MG63 (cell line): ENCODE measurements at places on chromosomes 16 and 17. TPM values are rescaled to one million over a fixed set of nuclear protein-coding genes. Genes with fewer than 3 reads are reported as not detected.

DNA sequence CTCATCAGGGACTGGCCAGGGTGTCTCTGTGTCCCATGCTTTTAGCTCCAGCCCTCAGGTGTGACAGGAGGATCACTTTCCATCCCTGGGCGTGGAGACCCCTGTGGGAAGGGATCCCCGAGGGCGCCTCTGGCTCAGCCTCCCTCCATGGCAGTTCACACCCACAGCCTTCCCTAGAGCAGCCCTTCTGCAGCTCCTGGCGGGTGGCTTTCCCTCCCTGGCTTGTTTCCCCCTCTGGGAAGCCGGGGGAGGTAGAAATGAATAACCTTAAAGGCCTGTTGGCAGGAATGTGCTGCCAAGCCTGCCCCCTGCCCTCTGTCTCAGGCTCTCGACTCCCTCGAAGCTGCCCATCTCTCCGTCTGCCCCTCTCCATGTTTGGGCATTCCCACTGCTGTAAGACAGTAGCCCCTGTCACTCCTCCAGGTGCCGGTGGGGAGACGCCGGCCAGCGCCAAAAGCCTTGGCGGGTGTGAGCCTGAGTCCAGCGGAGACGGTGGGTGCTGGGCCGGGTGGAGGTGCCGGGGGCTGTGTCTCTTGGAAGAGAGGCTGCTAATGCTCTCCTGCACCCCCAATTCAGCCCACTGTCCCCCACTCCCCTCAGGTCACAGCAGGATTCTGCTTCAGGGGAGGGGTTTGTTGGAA, 2.1 kb upstream of the ATP2A1 start:
- no peak for DNase-seq

DNA sequence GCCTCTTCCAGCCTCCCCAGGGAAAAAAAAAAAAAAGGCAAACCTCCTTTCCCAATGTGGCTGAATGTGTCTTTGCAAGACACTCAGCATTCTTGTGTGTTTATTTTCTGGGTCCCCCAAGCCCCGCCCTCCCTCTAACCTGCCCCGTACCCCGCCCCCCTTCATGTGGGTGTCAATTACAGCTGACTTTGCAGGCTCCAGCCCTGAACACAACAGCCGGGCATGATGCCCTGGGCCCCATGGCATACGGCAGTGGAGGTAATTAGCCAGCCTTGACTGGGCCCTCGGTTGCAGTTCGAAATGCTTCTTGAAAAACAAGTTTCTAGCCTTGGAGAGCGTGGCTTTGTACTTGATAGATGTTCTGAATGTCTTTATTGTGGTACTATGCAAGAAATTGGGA, 354.7 kb upstream of the RBFOX1 start:
- no peak for DNase-seq

- no peak for DNase-seq
Measured at GRCh38 chr16:57514371-57514770, 22.0 kb downstream of the CCDC102A start.

DNA sequence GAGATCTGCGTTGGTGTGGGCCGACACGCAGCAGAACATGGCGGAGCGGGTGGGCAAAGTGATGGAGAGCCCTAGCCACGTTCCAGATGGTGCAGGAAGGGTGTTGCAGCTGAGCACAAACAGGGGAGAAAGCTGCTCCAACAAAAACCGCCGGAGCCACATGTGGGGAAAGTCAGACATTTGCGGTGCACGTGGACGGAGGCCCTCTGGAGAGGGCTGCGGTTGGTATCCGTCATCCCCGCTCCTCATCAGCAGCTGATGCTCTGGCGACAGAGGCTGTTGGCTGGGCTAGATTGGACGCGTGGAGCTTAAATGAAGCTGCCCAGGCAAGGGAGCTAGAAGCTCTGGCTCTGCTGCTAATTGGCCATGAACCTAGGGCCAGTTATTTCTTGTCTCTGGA, 43.5 kb upstream of the ADCY9 start:
- no peak for DNase-seq

- peak; percentile 37 for DNase-seq
Measured at GRCh38 chr17:62882878-62883277, 74.8 kb upstream of the MARCHF10 start.

- DNase-seq, result no peak
Measured at GRCh38 chr17:7025245-7025644, 2.4 kb downstream of the BCL6B start.

GRCh38 chr17:77537566-77537965, 396.8 kb downstream of the SEC14L1 start:
- no peak for DNase-seq

NDRG4 gene
- total RNA-seq, result 6.7 and 9.9 TPM in 2 replicates

CHD9NB gene
- 0.27 and 2.6 TPM in 2 replicates for total RNA-seq

MRM3 gene
- 11.1 and 21.8 TPM in 2 replicates for total RNA-seq

CRISPLD2 gene
- 1.6 TPM in 1 of 2 replicates, not detected in the other for total RNA-seq

NPIPA3 gene
- 0.43 TPM in 1 of 2 replicates, not detected in the other for total RNA-seq
